ENCODE measurements at places on chromosomes 3 and 15.

DNA sequence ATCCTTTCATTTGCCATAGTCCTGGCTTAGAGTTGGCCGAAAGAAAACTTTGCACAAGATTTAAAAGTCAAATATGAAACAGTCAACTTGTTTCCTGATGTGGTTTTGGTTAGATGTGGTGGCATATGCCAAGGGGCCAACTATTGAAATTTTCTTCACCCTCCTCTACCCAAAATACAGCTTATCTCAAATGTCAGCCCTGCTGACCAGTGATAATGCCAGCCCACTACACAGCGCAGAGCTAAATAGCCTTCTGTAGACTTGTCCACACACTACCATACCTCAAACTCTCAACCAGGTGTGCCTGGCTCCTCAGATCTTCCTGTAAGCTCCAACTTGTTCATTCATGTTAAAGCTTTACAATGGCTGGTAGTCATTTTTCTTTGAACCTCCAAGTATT is 368.5 kb upstream of the STAC start:
- DNase-seq: no peak

DNA sequence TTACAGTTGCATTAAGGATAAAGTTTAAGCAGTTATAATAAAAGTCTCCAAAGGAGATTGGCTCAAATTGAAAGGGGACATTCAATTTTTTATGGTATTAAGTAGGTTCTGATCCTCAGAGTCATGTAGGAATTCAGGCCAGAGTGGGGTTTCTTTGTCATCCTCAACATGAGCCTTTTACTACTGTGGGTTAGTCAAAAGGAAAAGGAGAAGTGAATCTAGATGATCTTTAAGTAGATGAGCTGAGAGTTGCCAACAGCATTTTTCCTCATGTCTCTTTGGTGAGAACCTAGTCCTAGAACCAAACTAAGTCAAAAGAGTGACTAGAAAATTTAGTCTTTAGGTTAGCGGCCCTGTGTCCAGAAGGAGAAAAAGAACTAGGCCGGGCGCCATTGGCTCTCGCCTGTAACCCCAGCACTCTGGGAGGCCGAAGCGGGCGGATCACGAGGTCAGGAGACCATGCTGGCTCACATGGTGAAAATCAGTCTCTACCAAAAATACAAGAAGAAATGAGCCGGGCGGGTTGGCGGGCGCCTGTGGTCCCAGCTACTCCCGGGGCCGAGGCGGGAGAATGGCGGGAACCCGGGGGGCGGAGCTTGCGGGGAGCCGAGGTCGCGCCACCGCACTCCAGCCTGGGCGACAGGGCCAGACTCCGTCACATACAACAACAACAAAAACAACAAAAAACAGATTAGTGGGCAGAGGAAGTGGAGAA is 4.2 kb upstream of the CHL1 start:
- no peak for DNase-seq

DNA sequence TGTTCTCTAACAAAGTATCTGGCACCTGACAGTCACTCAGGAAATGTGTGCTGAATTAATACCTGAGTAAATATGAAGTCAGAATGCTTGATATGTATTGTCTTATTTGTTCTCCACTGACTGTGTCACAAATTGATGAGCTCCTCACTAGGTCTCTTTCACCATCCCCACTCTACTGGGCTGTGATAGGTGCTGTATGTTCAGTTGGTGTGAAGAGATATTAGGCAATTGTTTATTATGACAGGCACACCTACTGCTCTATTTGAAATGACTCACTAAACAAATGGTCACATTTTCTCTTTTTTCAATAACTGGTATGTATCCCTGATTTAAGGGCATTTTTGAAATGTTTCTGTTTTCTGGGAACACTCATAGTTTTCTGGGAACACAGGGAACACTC is 25.2 kb upstream of the CCDC39 start:
- no peak for DNase-seq

DNA sequence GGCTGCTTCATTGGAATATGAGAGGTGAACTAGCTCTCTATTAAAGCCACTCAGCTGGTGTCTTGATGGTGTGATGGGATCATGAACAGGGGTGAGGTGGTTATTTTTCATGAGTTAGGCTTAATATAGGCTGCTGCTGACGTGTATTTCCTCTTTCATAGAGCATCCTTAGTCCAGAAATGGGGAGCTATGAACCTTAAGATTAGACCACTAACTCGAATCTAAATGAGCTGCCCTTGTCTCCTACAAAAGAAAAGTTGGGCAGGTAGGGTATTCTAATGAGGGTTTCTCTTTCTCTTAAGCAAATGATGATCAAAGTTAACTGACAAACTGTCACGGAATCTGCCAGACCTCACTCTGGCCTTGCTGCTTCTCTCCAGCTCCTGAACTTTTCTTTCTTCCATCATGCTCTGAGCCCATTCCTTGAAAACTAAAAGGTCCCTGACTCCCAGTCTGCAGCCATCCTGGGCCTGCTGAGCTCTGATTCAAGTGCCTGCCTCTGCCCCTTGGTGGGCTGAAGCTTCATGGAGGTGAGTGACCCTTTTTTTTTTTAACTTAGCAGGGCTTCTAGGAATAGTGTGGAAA is at the start of gene TRIM69:
TSS of gene TRIM69 (plus strand) at position 348 of the 585 bp plus-strand sequence. CDS start at position 525, 177 bp downstream.
- DNase-seq: no peak

DNA sequence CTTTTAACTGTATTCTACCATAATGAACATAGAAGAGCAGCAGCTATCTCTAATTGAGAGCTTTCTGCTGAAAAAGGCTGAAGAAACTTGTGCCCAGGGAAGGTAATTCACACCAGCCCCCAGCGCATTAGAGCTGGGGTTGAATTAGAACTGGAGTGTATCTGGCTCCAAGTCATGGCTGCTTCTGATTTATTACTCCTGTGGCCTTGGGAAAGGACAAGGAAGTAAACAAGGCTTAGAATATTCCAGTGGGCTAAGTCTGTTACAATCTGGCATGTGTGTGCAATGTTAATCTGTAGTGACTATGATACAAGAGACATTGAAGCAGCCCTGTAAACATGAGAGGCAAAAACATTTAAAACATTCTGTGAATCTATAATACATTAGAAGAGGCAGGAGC is 18.1 kb downstream of the CPA3 start:
- DNase-seq: no peak

DNA sequence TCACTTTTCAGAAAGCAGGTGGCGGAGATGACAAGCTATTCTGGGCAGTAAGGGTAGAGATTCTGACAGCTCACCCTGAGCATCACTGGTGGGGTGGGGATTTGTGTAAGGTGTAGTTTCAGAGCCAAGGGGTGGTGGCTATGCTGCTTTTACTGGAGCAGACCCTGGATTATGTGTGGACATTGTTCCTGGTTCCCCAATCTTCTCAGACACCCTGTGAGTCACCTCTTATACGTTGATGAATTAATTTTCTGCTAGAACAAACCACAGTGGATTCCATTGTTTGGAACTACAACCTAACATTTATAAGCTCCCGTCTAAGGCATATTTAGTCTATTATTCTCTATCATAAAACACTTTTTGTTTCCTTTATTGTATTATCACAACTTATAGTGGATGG is 169.5 kb upstream of the COL8A1 start:
- DNase-seq: no peak

- DNase-seq: no peak
Measured at GRCh38 chr3:16207031-16207430, 32.6 kb downstream of the GALNT15 start.

- no peak for DNase-seq
Measured at GRCh38 chr15:51760805-51761204, 9.4 kb downstream of the TMOD2 start.

DNA sequence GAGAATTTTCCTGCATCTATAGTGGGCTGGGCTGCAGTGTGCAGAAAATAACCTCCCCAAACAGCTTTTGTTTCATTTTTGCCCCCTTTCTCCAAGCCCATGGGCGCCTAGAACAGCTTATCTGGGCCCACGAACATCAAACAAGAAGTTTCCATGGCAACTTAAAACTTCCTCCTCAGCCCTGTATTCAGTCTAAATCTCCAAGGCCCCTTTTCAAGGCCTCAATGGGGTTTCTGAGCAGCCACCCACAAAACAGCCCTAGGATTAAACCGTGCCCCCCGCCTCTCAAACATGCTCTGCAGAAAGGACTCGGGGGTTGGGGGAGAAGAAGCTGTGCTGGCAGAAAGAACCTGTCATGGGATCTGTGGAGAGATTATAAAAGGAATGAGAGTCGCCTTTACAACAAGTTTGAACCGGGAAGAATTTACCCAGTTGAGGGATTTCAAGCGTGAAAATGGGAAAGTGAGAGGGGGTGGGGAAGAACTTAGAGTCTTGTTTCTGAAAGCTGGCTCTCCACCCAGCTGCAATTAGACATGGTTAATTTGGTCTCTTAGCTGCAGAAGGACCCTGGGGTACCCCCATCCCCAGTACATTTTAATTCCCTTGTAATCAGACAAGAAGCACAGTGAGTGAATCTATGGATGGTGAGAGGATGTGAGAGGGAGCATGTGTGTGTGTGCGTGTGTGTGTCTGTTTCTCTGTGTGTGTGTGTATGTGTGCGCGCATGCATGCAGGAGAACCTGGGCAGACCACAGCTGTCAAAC is 4.3 kb upstream of the FAM107A start:
- DNase-seq: no peak

DNA sequence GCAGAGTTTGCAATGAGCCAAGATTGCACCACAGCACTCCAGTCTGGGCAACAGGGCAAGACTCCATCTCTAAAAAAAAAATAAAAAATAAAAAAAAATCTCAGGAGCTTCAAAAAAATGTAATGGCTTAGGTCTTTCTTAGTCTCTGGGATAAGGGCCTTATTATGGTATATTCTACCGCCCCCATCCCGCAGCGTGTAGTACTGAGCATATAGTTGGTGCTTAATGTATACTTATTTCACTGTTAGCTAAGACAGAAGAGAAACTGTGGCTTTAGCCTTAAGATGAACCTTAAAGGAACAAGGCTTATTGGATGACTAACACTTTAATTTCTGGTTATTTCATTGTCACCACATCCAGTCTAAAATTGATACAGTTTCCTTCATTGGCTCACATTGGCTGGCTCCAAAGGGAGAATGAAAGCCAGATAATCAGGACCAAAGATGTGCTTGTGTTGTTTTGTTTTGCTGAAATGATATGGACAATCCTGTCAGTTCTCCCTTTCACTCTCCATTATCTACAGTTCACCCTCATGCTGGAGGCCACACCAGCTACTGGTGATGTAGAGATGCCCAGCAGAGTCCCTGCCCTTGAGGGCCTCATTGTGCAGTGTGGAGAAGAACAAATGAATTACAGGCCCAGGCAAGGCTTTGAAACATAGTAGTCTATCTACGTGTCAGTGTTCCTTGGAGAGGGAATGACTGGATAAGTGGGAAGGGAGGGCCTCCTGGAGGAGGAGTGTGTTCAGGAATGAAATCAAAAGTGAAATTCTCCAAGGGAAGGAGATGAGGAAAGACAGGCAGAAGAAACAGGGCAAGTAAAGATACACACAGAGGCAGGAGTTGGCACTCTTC is 17.4 kb upstream of the RAF1 start:
- no peak for DNase-seq

GRCh38 chr3:126765187-126766069 is 61.4 kb downstream of the CHCHD6 start:
- DNase-seq: no peak

DNA sequence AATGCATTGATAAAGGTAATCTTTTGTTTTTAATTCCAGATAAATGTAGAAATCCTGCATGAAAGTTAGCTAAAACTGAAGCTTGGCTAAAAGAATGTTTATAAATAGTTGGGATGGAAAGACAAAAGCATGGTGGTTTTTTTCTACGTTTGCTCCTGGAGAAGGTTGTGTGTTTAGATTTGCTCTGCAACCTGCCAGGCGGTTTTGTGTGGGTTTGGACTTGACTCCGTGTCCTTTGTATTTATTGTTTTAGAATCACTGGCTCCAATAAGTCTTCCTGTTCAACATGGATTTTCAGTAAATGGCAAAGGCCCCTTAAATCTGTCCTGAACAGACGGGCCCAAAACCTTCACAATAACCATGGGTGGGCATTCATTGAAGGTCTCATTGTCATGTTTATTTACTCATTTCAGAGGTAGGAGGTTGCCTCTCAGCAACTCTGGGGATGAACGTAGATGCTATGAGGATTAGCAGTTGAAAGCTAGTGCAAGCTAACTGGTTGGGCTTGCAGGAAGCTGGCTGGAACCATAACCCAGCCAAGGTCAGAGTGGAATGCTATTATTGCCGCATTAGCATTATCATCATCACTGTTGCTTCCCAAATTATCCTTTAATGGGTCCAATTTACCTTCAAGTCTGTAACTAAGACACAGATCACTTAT is 60.6 kb upstream of the ADAMTS9 start:
- DNase-seq: no peak

GRCh38 chr15:25268166-25268565 is 170.7 kb downstream of the UBE3A start:
- DNase-seq: no peak

DNA sequence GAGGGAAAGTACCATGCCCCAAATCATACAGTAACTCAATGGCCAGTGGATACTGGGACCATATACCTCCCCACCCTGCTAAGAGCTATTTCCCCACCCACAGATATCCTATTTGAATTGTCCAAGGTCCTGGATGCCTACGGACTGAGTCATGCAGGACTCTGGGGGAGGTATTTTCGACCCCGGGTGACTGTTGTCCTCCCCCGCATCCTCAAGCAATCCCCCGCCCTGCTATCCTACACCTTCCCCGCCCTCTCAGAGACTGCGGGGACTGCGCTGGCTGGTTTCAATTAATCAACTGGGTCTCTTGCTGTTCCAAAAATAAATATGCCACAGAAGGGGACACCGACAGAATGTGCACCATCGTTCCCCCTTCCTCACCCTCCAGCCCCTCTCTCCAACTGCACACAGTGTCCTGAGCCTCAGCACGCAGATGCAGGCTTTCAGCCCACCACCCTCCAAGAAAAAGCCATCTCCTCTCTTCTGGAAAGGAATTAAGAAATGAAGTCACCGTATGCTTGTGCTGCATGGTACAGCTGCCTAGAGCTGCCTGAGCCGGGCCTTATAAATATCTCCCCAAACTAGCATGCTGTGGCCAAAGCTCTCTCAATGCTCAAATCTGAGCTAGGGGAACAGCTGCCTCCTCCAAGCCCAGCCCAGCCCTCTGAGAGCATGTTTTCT is 8.1 kb downstream of the CAV3 start:
- DNase-seq: no peak

GRCh38 chr15:57708047-57708446 is 1.5 kb downstream of the POLR2M start:
- no peak for DNase-seq

- no peak for DNase-seq
Measured at GRCh38 chr3:67329358-67329757, 325.1 kb downstream of the SUCLG2 start.

All from AG04449 (cell line).